CD4-positive, alpha-beta memory T cell (primary cell): ENCODE measurements at places on chromosomes 7 and 10. TPM values are rescaled to one million over a fixed set of nuclear protein-coding genes. Genes with fewer than 3 reads are reported as not detected.
A peak's percentile ranks its signal among the peaks of the same experiment; 100 is the strongest.

Gene IRF5
- total RNA-seq, result 9.1 TPM

DNA sequence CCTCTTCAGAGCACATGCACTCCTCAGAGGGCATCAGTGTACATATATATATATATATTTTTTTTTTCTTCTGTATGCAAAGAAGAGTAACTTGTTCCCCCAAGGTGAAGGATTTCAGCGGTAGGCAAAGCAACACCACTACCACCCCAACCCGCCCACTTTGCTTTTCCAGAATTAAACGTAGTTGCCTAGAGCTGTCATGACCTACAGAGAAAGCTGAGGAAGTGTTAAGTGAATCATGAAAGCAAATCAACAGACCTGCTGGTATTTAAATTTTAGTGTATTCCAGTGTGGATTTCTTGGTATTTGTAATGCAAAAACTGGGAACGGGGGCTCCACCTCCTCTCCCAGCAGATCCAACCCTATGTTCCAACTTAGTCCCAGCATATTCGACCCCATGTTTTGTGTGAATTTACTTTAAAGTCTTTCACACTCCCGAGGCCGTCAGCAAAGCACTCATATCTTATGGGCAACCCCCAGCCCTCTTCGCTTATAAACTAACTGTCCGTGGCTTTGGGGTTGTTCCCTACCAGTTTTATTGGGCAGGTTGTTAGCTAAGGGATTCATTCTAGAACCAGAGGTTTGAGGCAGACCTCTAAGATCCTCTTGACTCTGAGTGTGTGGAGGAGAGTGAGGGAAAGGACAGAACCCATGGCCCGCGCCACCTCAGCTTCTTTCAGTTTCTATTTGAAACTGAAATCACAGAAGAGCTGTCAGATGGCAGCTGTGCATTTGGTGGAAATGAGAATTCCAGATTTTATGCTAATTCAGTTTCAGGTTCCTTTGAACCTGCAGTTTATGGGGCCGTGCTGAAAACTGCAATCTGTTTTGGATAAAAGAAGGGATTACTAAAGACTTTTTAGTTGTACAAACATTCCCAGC is 450.2 kb upstream of the GALNT17 start:
- DNase-seq, result peak; percentile 30

Gene NDUFA5
- 62.7 TPM for total RNA-seq

Gene CTAGE15
- total RNA-seq, result not detected

Gene SPOCK2
- 556 TPM for total RNA-seq

GRCh38 chr7:66344166-66344565 is 139.0 kb downstream of the TPST1 start:
- no peak for DNase-seq

DNA sequence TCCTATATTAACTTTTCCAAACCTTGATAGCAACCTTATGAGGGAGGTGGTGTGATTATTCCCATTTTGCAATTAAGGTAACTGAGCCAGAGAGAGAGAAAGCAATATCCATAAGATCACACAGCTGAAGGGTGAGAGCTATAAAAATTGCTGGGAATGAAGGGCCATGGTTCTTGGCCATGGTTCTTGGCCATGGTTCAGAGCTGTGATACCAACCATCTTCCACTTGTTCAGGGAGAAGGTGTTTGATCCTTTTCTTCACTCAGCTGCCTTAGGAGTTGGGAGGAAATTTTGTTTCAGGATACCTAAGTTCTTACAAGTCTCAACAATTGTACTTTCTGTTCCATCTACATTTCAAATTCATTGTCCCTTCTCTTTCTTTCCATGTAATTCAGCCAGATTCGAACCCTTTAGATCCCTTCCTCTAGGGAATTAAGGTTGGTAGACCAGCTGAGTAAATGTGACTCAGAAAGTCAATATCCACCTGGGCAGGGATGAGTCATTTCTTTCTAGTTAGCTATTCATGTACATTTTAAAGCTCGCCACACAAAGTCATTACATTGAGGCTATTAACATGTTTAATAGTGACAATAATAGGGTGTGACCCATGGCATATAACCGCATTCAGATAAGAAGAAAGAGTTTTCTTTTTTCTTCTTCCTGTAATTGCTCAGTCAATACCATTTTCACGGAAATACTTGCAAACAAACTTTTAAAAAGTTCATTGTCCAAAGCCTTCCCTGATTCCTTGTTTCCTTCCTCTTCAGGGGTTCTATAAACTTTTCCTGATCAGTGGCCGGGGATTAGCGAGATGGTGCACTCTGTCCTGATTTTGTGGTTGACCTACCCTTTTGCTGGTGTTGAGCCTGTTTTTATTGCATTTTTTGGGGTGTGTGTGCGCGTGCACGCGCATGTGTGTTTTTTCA is 143.4 kb downstream of the TCF7L2 start:
- DNase-seq, result no peak
